ENCODE measurements at places on chromosomes 6 and 20.

GRCh38 chr6:100212131-100212530 lies 218.1 kb upstream of the MCHR2 start:
- no peak for DNase-seq

DNA sequence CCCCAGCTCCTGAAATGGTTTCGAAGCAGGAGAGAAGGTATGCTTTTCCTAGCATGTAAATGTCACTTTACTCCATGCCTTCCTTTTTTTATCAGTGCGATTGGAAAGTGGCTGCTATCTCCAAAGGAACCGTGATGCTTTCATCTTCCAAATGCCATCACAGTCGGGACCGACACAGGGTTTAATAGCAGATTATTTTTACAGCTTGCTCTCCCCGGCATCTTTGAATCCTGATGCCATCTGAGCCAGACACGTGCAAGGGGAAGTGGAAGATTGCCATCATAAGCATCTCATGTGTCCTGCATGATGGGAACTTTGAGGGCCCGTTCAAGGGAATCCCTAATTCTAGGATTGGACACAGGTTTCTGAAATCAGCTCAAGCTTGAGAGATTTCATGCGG lies 253.4 kb upstream of the KCNG1 start:
- DNase-seq = no peak

DNA sequence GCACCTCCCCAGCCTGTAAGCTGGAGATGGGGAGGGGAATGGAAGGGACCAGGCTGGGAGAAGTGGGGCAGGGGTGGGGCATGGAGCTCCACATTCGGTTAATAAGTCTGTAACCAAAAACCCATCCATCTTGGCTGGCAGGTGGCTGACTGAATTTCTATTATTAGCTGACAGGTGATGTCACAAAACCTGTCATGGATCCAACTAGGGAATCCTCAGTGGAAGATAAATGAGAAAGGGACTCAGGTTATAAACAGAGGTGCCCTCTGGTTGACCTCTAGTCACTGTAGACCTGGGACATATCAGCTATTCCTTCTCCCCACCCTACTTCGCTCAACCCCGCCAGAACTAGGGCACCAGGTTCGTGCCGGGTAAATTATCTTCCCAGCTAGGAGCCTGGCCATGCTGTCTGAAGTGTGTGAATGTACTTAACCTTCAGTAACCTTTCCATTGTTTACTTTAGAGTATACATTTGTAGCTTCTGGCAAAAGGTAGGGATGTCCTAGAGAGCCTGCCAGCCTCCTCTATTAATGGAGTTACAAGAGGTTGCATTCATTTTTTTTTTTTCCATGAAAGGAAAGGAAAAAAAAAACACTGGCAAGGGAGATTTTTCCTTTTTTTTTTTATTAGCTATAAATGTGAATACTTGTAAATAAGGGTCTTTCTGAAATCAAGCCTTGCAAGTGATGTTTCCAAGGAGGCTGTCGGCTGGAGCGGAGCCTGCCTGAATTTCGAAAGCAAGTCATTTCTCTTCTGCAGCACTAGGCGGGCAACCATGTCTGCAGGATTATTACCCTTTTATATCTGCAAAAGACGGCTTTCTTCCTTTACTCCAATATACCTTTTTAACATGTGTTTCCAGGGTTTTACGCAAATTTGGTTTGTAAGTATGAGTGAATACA lies 135.9 kb downstream of the TMEM242 start:
- peak; percentile 11 for DNase-seq

- DNase-seq = no peak
These were observed 128.8 kb upstream of the QKI start for GRCh38 chr6:163285691-163286090.

DNA sequence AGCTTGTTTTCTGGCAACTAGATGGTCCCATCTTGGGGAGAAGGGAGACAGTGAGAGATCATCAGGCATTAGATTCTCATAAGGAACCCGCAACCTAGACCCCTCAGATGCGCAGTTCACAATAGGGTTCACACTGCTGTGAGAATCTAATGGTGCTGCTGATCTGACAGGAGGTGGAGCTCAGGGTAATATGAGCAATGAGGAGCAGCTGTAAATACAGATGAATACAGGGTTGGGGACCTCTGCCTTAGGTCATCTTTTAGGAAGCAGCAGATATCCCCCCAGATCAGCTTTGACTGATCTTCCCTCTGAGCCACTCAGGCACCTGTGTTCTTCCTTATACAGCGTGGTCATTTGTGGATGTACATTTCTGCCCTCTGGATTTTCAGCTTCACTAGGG lies 63.4 kb downstream of the SMOC2 start:
- DNase-seq = no peak

DNA sequence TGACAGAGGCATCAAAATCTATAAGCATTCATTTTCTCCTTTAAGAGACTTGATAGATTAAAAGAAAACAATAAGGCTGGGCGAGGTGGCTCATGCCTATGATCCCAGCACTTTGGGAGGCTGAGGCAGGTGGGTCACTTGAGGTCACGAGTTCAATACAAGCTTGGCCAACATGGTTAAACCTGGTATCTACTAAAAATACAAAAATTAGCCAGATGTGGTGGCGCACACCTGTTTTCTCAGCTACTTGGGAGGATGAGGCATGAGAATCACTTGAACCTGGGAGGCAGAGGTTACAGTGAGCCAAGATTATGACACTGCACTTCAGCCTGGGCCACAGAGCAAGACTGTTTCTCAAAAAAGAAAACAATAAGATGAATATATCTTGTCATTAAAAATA lies 39.3 kb upstream of the LOC128125822 start:
- DNase-seq = no peak

DNA sequence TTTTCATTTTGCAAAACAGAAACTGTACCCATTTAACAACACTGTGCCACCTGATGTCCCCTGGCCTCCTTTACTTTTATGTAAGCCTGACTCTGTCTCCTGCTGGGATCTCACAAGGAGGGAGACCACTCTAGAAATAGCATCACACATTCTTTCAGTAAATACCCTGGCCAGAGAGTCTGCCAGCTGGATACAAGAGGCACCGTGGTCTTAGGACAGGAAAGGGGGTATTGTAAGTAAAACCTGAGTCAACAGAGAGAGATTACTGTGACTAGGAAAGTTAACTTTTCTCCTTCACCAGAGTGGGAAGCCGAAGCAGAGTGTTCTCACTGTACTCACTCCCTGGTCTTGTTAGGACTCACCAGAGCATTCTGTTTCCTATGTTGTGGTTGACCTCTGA lies 27.8 kb downstream of the CMTR1 start:
- DNase-seq = peak; percentile 12

DNA sequence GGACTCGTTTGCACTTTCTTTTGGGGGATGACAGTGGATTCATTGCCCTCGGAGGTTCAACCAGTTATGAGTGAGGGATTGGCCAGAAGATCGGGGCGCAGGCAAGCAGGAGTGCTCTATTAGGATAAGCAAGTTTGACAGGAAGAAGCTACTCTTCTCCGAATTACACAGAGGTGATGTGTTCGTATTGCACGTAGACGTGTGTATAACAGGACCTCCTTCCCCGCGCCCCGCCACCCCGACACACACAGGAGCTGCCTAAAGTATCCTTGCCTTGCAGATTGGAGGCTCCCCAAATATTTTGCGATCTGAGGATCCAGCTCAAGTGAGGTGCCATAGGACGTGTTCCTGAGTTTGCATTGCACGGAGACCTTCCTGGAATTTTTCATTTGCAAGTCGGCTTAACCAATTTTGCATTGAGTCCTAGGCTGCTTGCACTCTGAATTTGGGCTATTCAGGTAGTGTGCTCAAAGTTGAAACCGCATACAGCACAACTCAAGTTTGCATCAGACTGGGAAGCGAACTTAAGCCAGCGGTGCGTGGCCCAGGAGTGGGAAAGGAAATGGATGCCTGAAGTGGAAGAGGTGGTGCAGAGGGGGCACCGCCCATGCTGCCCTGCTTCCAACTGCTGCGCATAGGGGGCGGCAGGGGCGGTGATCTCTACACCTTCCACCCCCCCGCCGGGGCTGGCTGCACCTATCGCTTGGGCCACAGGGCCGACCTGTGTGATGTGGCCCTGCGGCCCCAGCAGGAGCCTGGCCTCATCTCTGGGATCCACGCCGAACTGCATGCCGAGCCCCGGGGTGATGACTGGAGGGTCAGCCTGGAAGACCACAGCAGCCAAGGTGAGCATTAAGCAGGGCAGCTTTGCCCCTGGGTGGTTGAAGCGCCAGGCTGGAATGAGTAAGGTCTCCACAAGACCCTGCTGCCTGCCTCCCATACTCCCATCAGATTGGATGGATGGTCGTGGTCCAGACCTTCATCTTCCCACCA lies 770 bp downstream of the TCF19 start:
- DNase-seq = peak; percentile 24

GRCh38 chr6:25485821-25486534 lies 166.0 kb upstream of the SCGN start:
- DNase-seq = no peak
